ENCODE measurements at places on chromosomes 16 and 17.

DNA sequence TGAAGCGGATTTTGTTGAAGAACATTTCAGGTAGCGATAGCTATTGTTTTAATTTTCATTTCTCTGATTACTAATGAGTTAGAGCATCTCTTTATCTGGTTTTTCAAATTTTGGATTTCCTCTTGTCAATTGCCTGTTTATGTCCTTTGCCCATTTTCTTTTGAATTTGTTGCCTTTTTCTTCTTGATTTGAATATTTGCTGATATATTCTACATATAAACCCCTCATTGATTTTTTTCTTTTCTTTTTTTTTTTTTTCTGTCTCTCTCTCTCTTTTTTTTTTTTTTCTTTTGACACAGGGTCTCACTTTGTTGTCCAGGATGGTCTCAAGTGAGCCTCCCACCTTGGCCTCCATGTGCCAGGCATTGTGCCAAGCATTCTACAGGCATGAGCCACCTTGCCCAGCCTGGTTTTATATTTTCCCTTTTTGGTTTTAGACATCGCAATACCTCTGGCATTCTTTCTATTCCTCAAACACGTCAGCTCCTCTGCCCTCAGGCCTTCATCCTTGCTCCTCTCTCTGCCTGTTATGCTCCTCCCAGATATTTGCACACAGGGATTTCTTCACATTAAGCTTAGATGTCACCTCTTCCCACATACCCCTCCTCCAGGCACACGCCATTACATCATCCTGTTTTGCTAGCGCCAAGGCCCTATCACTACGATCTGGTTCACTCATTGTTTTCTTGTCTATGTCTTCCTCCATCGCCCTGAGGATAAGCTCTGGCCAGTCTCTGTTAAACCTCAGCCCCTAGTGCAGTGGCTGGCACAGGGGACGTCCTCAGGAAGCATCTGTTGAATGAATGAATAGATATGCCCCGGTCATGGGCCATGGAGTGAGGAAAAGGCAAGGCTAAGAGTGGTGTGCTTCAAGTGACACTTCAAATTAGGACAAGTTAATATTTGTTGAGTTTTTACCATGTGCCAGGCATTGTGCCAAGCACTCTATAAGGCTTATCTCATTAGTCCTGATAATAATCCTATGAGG lies 8.6 kb downstream of the SARM1 start:
- peak; percentile 88 for DNase-seq

DNA sequence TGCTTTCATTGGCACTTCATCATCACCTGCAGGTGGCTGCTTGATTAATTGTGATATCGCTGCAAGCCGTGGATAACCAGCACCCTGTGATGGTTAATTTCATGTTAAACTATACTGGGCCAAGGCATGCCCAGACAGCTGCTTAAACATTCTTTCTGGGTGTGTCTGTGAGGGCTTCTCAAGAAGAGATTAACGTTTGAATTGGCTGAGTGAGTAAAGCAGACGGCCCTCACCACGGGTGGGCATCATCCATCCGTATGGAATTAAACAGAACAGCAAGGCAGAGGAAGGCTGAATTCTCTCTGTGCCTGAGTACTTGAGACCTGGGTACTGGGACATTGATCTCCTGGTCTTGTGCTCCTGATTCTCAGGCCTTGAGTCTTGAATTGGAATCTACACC lies 7.1 kb upstream of the ZNF213 start:
- DNase-seq = no peak

GRCh38 chr17:69597898-69598692 lies 183.6 kb downstream of the MAP2K6 start:
- DNase-seq = no peak

- no peak for DNase-seq
Observed at GRCh38 chr17:20966870-20967269, 75.9 kb downstream of the USP22 start.

- no peak for DNase-seq
Observed at GRCh38 chr17:8466873-8467272, 31.2 kb downstream of the NDEL1 start.

Data from islet precursor cell (in vitro differentiated cells).